ENCODE measurements at places on chromosomes 11 and 22.

GRCh38 chr22:22200569-22201184, 43.9 kb upstream of the VPREB1 start:
- DNase-seq = no peak

DNA sequence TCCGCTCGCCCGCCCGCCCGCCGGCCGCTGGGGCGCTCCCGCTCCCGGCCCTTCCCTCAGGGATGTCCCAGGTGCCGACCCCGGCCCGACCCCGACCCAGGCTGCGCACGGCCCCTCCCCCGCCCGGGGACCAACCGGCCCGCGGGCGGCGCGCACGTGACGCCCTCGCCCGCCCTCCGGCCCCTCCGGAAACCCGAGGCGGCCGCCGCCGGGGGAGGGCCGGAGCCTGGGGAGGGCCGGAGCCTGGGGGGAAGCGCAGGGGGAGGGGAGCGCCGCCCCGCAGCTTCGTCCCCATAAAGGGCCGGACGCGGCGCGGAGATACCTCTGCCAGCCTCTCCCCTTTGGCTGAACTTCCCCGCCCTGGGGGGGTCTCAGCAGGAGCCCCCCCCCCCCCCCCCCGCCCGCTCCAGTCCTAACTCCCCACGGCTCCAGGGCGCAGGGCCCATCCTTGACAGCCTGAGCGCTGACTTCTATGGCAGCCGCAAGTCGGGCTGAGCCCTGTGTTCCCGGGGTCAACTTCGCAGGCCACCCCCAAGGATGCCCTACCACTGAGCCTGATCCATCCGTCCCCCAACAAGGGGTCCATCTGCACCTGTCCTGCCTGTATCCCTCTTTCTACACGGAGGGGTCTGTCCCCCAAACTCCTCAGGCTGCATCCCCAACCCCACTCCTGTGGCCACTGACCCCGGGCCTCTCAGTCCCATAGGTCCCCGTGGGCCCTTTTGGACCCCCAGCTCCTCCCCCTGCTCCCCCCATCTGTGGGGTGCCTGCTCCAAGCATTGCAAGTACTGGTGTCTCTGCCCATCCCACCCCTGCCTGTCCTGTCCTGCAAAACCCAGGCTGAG, at the start of gene MAPK12:
Gene MAPK12 (minus strand): TSS at position 69 of the 845 bp plus-strand sequence. CDS start 174 bp downstream, outside the sequence.
- DNase-seq = no peak

- no peak for DNase-seq
Measured at GRCh38 chr11:44329472-44330230, 19.7 kb upstream of the ALX4 start.

GRCh38 chr11:8658321-8659057, 24.0 kb downstream of the TRIM66 start:
- DNase-seq = no peak

GRCh38 chr11:19689281-19690000, 23.2 kb upstream of the NAV2 start:
- no peak for DNase-seq

GRCh38 chr11:1532014-1532586, 40.0 kb downstream of the DUSP8 start:
- no peak for DNase-seq

DNA sequence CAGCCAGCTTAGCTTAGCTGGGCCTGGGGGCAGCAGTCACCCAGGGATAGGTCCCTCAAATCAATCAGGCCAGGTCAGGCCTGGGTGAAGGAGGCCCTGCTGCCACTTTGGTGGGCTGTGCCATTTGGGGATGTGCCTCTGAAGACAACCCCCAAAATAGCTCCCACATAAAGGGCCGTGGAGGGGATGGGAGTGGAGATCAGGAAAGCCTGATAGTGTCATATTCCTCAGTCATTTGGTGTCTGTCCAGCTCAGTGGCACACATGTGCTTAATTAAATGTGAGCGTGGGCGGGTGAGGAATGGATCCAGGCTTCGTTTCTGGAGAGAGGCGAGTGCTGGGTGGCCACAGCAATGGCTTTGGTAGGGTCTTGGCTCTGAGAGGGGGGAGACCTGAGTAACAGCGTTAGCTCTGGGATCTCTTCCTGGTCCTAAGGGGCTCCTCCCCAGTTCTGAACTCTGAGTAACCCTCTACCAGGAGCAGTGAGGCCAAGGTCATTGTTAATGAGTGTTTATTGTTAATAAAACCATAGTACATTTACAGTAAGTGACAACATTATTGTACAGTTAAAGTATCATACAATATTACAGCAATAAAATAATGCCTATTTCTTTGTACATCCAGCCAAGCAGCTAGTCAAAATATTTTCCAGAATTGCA, 45.2 kb downstream of the NAT10 start:
- DNase-seq = no peak

DNA sequence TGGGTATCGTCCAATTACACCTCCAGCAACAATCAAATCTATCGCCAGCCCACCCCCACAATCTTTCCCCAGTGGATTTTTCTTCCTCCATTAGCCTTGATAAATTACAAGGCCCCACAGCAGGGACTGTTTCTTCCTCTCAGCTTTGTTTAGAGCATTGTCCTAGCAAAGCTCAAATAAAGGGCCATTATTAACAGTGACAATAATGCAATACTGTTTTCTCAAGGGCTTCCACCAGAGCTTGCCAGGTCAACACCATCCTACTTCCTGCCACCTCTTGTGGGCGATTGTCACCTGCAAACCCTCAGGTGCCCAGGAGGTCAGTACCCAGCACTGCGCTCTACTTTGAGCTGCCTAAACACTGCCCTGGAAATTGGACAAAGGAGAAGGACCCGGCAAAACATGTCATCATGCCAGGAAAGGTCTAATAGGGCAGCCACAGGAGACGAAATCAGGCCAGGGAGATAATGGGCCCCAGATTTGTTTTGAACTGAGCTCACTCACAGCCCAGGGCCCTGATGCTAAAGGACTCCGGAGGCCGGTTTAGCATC, 95.2 kb downstream of the ABTB2 start:
- DNase-seq = no peak

GRCh38 chr22:28344918-28345703, 334.5 kb downstream of the TTC28 start:
- DNase-seq = no peak

DNA sequence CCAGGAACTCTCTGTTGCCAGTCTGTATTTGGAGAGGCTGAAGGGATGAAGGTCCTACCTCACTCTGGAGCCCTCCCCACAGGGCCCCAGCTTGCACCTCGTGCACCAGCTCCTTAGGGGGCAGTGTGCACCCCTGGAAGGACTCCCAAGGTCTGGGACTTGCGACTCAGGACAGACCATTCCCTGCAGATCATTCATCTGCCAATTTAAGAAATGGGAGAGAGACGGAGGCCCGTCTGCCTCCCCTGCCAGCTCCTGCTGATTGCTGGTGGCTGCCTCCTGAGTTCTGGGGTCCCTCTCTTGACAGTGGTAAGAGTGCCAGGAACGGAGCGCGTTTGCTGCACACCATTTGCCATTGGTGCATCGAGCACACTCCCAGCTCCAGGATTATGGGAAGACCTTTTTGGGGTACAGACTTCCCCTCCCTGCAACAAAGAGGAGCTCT, 27.4 kb upstream of the MALAT1 start:
- peak; percentile 85 for DNase-seq

- DNase-seq = no peak
Measured at GRCh38 chr11:33994937-33995336, 56.6 kb upstream of the CAPRIN1 start.

- no peak for DNase-seq
Measured at GRCh38 chr11:75899806-75900205, 84.8 kb downstream of the UVRAG start.

DNA sequence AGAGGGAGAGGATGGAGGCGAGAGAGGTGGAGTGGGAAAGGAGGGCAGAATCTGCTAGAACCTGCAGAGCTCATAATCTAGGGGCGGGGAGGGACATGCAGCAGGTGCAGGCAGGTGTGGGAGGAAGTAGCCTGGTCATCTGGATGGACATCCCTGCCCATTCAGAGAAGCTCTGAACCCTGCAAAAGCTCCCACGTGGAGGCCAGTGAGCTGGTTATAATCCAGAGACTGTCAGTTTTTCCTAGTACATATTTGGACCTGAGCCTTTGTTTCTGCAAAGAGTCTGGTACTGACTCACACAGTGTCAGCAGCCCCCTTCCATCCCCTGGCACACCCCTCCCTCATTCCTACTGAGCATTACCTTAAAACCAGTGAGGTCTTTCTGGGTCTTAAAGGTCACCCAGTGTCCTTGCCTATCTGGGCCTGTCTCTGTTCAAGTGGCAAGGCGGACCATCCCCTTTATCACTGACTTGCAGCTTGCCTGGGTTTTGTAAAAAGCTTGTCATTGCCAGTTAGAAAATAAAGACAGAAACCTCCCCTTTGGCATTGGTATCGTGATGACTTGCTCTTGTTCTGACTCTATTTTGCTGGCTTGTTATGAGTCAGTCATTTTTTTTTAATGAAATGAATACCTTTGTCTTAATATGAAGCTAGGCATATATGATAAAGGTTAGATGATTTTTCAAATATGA, 26.1 kb downstream of the PTPRJ start:
- DNase-seq = no peak

DNA sequence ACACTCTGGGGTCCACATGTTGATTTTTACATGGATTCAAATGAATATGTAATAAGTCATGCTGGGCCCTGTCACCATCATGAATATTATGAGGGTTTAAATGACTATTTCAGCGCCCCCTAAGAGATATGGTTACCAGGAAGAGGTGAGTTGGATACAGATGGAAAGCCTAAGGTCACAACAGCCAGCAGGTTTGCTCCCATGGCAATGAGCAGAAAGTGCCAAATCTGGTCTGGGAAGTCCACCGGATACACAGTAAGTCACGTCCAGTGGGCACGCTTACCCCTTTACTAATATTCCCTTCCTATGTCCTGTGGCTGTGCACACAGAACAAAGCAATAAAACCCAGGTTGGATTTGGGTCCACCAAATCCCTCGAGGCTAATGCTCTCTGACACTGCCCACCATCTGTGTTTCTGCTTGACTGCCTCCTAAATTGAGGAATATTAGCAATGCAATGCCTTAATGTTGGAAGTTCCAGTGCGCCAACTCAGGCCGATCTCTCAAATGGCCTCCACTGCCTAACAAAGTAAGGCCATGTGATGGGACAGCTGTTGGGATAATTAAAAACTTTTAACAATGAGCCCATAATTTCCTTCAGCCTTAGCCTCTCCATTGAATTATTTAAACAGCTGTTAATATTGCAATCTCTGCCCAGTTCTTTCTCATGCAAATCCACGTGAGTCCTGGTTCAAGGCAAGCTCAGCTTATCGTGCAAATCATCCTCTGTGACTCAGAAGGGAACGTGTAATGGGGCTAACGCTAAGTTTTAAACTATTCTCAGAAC, 97.6 kb downstream of the SLC1A2 start:
- no peak for DNase-seq

GRCh38 chr11:119297938-119298337, 19.0 kb downstream of the MCAM start:
- DNase-seq = no peak

DNA sequence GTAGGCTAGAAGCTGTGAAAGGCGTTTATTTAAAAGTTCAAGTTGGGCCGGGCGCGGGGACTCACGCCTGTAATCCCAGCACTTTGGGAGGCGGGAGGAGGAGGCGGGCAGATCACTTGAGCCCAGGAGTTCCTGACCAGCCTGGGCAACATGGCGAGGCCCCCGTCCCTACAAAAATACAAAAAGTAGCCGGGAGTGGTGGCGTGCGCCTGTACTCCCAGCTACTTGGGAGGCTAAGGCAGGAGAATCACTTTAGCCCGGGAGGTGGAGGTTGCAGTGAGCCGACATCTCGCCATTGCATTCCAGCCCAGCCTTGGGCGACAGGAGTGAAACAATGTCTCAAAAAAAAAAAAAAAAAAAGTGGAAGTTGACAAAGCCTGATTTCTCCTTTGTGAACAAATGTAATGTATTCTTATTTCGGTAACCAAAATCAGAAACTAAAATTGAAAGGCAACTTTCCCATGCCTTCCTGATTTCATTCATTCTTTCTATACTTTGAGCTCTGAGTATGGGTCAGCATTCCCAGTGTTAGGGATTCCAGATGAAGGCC, 825 bp downstream of the PTPMT1 start:
- DNase-seq = peak; percentile 63

- DNase-seq = peak; percentile 78
Measured at GRCh38 chr11:126059238-126059781, 3.4 kb downstream of the CDON start.

GRCh38 chr22:20946080-20946986, 20.7 kb upstream of the AIFM3 start:
- DNase-seq = no peak

GRCh38 chr22:17268501-17269223, 49.4 kb upstream of the ADA2 start:
- DNase-seq = no peak

DNA sequence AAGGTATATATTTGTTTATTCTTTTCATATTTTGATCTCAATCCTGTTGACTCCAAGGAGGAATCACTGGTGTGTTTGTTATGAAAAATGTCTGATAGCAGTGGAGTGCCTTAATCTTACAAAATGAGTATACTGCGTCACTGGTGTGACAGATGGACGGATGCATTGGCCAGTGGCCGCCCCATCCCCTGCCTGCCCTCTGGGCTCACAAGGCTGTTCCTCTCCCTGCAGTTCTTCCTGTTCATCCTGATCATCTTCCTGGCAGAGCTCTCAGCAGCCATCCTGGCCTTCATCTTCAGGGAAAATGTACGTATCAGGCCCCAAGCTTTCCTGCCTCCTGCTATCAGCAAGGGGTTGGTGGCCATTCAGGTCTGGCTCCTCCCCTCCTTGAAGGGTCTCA, 32.9 kb downstream of the TP53I11 start:
- no peak for DNase-seq

DNA sequence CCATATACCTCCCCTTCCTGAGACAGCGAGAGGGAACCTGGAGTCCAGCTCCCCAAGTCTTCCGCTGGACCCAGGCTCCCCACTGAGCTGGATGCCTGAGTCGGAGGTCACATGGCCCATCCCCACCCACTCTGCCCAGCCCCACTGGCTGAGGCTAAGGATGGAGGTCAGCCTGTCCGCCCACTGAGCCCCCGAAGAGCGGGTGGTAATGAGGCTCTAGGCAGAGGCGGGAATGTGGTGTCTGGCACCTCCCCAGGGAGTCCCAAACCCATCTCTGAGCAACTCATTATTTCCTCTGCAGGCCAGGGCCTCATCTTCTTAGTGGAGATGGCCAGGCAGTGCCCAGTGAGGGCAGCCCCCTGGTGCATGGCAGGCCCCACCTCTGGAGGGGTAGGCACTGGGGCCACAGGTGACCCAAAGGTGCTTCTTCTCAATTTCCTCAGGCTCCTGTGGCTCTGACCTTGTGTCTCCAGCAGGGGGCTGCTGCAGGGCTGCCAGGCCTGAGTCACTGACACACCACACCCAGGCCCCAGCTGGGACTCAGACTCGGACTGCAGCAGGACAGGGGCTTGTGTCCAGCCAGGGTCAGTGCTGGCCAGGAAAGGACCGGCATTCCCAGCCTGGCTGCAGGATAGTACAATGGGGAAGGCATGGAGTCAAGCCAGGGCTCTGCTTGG, 10.2 kb upstream of the PDE2A start:
- DNase-seq = peak; percentile 93

- no peak for DNase-seq
Measured at GRCh38 chr22:40039482-40040115, 44.8 kb downstream of the FAM83F start.

GRCh38 chr11:88779577-88779976, 286.2 kb downstream of the GRM5 start:
- DNase-seq = no peak

GRCh38 chr11:65002706-65003105, 5.9 kb upstream of the BATF2 start:
- DNase-seq = no peak

GRCh38 chr11:114057605-114058004, 1.9 kb upstream of the ZBTB16 start:
- DNase-seq = no peak

GRCh38 chr11:106381895-106382294, 304.4 kb downstream of the AASDHPPT start:
- peak; percentile 68 for DNase-seq

- peak; percentile 23 for DNase-seq
Measured at GRCh38 chr22:36232715-36233401, 6.5 kb downstream of the APOL2 start.

Measured in islet precursor cell (in vitro differentiated cells).